ENCODE measurements at places on chromosomes 16 and 17.

- DNase-seq: no peak
These were observed 340.8 kb downstream of the SHISA9 start for GRCh38 chr16:13242201-13242600.

GRCh38 chr16:80390871-80391489 lies 149.8 kb upstream of the DYNLRB2 start:
- DNase-seq: no peak

DNA sequence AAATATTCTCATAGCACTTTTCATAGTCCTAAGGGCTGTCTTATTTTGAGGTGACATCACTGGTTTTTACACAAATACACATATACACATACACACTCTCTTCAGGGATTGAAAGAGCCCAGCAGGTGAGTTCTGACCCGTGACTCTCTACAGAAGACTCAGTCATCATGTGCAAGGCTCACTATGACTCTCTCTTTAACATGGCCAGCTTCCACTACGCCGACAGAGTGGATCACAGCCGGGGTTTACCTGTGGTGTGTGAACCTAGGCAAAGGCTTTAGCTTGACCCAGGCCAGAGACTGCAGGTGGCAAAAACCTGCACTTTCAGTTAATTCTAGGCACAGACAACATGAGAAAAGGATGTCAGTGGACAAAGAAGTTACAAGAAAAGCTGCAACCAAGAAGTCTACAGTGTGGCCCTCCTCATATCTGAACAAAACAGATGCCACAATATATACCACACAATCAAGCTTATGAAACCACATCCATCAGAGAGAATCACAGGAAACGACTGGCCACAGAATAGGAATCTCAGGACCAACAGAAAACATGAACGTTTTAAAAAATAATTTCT lies 56.5 kb downstream of the CYTH1 start:
- DNase-seq: no peak

- no peak for DNase-seq
These were observed 40.2 kb downstream of the C16orf87 start for GRCh38 chr16:46790599-46791270.

- no peak for DNase-seq
These were observed 6.5 kb upstream of the MTMR4 start for GRCh38 chr17:58520843-58521430.

- DNase-seq: no peak
These were observed 17.4 kb downstream of the TMC6 start for GRCh38 chr17:78111016-78111726.

- DNase-seq: no peak
These were observed 1.3 kb upstream of the RDM1 start for GRCh38 chr17:35931794-35932425.

- no peak for DNase-seq
These were observed 40.3 kb upstream of the IRX5 start for GRCh38 chr16:54890381-54890780.

DNA sequence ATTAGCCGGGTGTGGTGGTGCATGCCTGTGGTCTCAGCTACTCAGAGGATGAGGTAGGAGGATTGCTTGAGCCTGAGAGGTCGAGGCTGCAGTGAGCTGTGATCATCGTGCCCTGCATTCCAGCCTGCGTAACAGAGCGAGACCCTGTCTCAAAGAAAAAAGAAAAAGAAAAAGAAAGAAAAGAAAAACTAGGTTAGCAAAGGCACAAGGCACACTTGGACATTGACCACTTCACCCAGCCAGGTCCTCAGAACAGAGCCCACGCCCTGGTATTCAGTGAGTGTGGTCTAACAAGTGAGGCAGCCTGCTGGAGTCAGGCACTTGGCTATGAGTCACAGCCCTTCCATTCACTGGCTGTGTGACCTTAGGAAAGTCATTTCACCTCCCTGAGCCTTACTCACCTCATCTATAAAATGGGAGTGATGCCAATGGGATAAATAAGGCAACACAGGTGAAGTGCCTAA lies 10.4 kb downstream of the MILR1 start:
- no peak for DNase-seq

DNA sequence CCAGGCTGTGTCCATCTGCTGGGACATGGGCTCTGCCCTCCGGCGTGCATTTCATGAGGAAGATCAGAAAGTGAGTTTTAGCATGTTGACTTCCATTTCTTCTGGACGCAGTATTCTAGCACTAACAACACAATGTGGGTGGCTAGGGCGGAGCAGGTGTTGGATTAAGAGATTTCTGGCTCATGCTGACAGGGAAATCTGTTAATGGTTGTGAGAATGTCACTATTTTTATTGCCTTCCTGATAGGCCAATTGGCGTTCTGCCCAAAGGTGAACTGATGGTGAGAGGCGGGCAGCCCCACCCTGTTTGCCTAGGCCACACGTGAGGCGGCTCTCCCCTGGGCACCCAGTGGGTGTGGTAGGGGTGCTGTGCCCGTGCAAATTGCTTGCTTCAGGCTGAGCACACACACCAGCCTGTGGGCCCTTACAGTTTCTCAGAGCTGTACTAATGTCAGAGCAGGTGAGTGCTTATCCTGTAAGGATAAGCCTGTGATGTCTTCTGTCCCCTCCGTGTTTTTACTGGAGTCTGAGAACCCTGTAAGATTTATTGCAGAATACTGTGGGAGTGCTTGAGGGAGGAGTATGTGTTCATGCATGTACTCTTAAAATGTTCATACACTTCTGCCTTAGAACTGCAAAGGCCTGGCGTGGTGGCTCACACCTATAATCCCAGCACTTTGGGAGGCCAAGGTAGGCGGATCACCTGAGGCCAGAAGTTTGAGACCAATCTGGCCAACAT lies 30.9 kb downstream of the PGS1 start:
- no peak for DNase-seq

DNA sequence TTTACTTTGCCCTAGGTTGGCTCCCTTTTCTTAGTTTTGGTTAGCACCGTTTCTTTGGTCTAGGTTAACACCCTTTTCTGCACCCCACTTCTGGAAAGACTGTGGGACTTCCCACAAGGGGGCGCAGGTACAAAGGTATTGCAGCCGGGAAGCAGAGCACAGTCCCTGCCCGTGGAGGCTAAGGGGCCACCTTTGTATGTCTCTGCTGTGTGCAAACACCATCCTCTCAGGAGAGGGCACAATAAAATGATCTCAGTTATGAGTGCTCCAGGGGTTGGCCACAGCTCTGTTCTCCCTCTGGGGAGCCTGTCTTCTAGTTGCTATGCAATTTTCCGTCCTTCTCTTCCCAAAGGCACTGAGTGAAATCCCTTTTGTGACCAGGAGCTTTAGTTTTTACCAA lies 28.4 kb upstream of the TMC5 start:
- DNase-seq: peak; percentile 37

DNA sequence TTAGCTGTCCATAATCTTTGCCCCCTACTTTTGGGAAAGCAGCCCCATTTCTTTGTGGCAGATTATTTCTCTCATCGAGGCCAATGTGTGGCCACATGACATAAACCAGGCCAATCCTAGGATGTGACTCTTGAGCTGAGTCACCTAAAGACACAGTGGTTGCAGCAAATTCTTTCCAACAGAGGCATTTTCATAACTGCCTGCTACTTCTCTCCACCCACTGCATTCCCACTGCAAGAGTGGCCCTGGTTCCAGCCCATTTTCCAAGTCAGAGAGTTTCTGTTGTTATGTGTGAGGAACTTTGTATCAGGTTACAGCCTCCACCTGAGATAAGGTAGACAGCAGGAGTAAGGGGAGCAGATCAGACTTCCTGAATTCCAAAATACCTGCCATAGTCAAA lies 195.2 kb downstream of the RGS9 start:
- no peak for DNase-seq

DNA sequence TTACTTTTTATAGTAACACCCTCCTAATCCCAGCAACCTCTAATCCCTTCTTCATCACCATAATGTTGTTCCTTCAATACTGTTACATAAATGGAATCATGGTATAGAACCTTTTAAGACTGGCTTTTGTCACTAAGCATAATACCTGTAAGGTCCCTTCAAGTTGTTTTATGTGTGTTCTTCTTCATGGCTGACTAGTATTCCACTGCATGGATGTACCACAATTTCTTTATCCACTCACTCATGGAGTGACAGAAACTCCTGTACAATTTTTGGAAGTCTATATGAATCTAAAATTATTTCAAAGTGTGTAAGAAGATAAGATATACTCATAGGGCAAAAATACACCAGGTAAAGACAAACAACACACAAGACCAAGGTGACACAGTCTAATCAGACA lies 36.8 kb downstream of the MEAK7 start:
- no peak for DNase-seq

- DNase-seq: peak; percentile 73
These were observed 1.5 kb upstream of the ADAM11 start for GRCh38 chr17:44757045-44757917.

All from left ventricle myocardium superior (tissue), 1 donor.